ENCODE measurements at places on chromosomes 13 and 19. TPM values are rescaled to one million over a fixed set of nuclear protein-coding genes. Genes with fewer than 3 reads are reported as not detected.

FAM216B gene
- not detected for total RNA-seq

VSTM2B gene
- not detected for total RNA-seq

KLK8 gene
- not detected for total RNA-seq

IL4I1 gene
- not detected for total RNA-seq

SIGLEC14 gene
- not detected for total RNA-seq

USHBP1 gene
- not detected for total RNA-seq

FBN3 gene
- total RNA-seq, result not detected

All from A375 (cell line).